ENCODE measurements at places on chromosomes 4 and X. TPM values are rescaled to one million over a fixed set of nuclear protein-coding genes. Genes with fewer than 3 reads are reported as not detected.

Gene SSX1
- not detected for total RNA-seq

Gene NEIL3
- total RNA-seq: 8.4 TPM

Gene PPARGC1A
- 7.4 TPM for total RNA-seq

Gene ASMT
- not detected for total RNA-seq

Gene XAGE3
- total RNA-seq: not detected

Gene RHOH
- under 0.01 TPM for total RNA-seq

Data from epithelial cell of alveolus of lung (primary cell).